IMR-90 (cell line): ENCODE measurements at places on chromosomes 7 and 10. TPM values are rescaled to one million over a fixed set of nuclear protein-coding genes. Genes with fewer than 3 reads are reported as not detected.

- no peaks in the 10 kb centered on the region for H3K27me3 ChIP-seq
- H3K4me1 ChIP-seq: peaks cover 12% of the 10 kb centered on the region
- DNase-seq: no peak
- H3K27ac ChIP-seq: no peak overlapping the region
- H3K4me3 ChIP-seq: no peak overlapping the region
Observed at GRCh38 chr10:103983367-103983911, 16.5 kb downstream of the SLK start.

DNA sequence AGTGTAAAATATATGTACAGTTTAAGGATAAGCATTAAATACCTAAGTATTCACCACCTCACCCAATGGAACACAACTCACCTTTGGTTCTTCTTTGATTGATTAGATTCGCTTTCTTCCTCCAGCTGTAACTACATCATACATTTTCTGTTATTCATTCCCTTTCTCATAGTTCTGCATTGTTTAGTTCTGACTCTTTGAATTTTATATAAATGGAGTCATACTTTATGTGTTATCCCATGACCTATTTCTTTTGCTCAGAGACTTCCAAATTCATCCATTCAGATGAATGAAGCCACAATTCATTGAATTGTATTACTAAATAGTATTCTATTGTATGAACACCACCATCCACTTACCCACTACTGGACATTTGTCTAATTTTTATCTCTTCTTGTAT is 12.3 kb downstream of the THNSL1 start:
- peak; percentile 32 for DNase-seq
- no peak overlapping the region for H3K27ac ChIP-seq
- H3K27me3 ChIP-seq: no peaks in the 10 kb centered on the region
- H3K36me3 ChIP-seq: no peaks in the 10 kb centered on the region
- no peak overlapping the region for H3K4me3 ChIP-seq

DNA sequence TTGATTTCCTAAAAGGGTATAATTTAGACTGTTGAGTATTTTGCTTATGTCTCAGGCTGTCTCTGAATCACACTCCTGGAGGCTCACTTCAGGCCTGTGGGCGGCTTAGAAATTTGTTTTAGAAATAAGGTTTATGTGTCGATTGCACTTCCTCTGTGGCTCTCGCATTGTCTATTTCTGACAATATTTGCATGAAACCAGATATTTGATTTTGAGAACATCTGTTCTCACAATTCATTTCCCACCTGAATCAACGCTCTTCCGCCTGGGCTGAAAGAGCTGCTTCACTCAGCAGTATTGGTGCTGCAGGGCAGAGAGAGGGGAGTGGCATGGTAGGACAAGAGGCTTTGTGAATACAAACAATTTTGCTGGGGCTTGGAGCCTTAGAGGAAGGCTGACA is 262.0 kb downstream of the ADRA2A start:
- no peaks in the 10 kb centered on the region for H3K27me3 ChIP-seq
- H3K4me1 ChIP-seq: no peaks in the 10 kb centered on the region
- H3K36me3 ChIP-seq: no peaks in the 10 kb centered on the region
- H3K4me3 ChIP-seq: no peak overlapping the region

- no peak overlapping the region for H3K4me3 ChIP-seq
- H3K27ac ChIP-seq: no peak overlapping the region
Observed at GRCh38 chr10:13337827-13338196, 10.3 kb downstream of the SEPHS1 start.

DNA sequence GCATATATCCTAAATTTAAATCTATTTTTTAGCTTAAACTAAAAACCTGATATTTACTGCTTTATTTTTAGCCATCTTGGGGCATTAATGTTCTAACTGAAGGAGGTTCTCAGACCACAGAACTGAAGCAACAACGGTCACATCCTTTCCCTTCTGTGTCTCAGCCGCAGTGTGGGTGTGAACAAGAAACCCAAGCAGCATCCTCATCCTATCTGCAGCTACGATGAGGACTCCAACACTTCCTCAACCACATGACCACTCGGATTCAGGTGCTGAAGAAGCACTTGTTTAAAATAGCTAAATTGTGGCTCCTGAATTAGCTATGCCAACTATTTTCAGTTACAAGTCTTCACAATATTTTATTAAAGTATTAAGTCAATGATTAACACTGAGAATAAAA is 5.3 kb downstream of the ESYT2 start:
- H3K27ac ChIP-seq: no peak overlapping the region
- no peaks in the 10 kb centered on the region for H3K36me3 ChIP-seq

GRCh38 chr7:15972862-15973275 is 286.4 kb upstream of the MEOX2 start:
- no peaks in the 10 kb centered on the region for H3K27me3 ChIP-seq
- H3K4me3 ChIP-seq: no peak overlapping the region
- no peak overlapping the region for H3K27ac ChIP-seq
- DNase-seq: peak; percentile 29
- H3K4me1 ChIP-seq: no peaks in the 10 kb centered on the region; the same call in 1 of the 2 replicates
- H3K36me3 ChIP-seq: no peaks in the 10 kb centered on the region

DNA sequence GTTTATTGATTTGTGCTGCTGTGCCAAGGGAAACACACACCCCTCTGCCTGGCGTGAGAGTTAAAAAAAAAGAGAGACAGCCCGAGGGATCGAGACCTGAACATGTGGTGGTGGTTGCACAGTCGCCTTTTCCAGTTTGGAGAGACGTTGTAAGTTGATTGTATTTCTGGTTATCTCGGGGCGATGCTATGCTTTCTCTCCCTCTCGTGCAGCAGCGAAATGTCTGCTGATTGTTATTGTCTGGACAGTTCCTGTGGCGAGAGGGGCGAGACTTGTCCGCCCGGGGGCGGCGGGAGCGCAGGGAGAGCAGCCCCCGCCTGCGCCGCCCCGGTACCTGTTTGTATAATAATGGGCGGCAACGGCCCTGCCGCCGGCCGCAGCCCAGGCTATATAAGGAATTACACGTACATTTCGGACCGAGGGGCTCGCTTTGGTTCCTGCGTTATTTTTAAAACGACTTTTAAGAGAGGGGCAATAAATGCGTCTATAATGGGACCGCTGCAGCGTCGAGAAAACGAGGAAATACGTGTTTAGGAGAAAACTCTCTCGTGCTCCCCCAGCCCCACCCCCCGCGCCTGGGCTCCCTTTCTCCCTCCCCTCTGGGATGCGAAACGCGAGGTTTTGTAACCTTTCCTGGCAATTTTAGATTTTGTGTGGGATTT is 1.7 kb downstream of the ZEB1 start:
- peak overlapping the region; percentile 97 for H3K27ac ChIP-seq
- H3K4me3 ChIP-seq: peak overlapping the region; percentile 65
- no peaks in the 10 kb centered on the region for H3K27me3 ChIP-seq
- H3K4me1 ChIP-seq: peaks cover 2% of the 10 kb centered on the region; the same call in 1 of the 2 replicates

GRCh38 chr10:4809156-4809555 is 16.9 kb upstream of the AKR1E2 start:
- H3K27ac ChIP-seq: no peak overlapping the region; the same call in 1 of the 2 replicates
- H3K36me3 ChIP-seq: no peaks in the 10 kb centered on the region
- H3K27me3 ChIP-seq: no peaks in the 10 kb centered on the region

GRCh38 chr10:132107186-132107948 is 41.6 kb downstream of the JAKMIP3 start:
- no peak overlapping the region for H3K27ac ChIP-seq
- H3K4me1 ChIP-seq: no peaks in the 10 kb centered on the region
- H3K4me3 ChIP-seq: no peak overlapping the region
- H3K27me3 ChIP-seq: peaks cover 8% of the 10 kb centered on the region
- H3K36me3 ChIP-seq: no peaks in the 10 kb centered on the region

DNA sequence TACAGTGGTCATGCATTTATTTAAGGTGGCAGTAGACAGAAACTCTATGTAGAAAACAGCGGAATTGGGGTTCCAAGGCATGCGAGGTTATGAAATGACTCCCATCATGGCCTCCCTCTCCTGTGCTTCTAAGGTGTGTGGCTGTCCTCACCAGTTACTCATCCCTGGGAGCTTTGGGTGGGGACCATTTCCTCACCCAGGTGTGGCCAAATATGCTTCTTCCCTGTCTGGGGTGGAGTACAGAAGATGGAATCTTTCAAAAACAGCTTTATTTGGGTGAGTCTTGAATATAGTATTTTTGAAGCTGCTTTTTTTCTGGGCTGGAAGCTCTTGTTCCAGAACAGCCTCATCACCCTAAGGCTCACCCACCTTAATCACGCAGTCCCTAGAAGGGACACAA is 139.0 kb downstream of the NRF1 start:
- H3K36me3 ChIP-seq: peaks cover 4% of the 10 kb centered on the region
- no peak overlapping the region for H3K4me3 ChIP-seq
- H3K27ac ChIP-seq: no peak overlapping the region
- H3K4me1 ChIP-seq: peaks cover 2% of the 10 kb centered on the region; the same call in 1 of the 2 replicates
- no peak for DNase-seq

- no peak overlapping the region for H3K4me3 ChIP-seq
- DNase-seq: peak; percentile 60
- no peaks in the 10 kb centered on the region for H3K27me3 ChIP-seq
- H3K36me3 ChIP-seq: no peaks in the 10 kb centered on the region
- no peaks in the 10 kb centered on the region for H3K4me1 ChIP-seq
- H3K27ac ChIP-seq: no peak overlapping the region
Observed at GRCh38 chr7:86939197-86939814, 120.1 kb downstream of the ELAPOR2 start.

- H3K27me3 ChIP-seq: no peaks in the 10 kb centered on the region
- H3K36me3 ChIP-seq: peaks cover 7% of the 10 kb centered on the region
- DNase-seq: no peak
Observed at GRCh38 chr10:38038932-38039245, 28.4 kb downstream of the ZNF33A start.

GRCh38 chr10:132669208-132669861 is 116.6 kb downstream of the NKX6-2 start:
- H3K4me1 ChIP-seq: peaks cover 19% of the 10 kb centered on the region
- H3K27me3 ChIP-seq: no peaks in the 10 kb centered on the region
- no peaks in the 10 kb centered on the region for H3K36me3 ChIP-seq
- H3K4me3 ChIP-seq: no peak overlapping the region
- no peak overlapping the region for H3K27ac ChIP-seq

GRCh38 chr10:68469838-68470237 is 1.9 kb downstream of the DNA2 start:
- H3K36me3 ChIP-seq: 0 out of 2 replicates have a peak, but pooled peaks cover 1% of the 10 kb centered on the region
- no peak for DNase-seq
- H3K4me1 ChIP-seq: 0 out of 2 replicates have a peak, but pooled peaks cover 2% of the 10 kb centered on the region
- H3K4me3 ChIP-seq: no peak overlapping the region

DNA sequence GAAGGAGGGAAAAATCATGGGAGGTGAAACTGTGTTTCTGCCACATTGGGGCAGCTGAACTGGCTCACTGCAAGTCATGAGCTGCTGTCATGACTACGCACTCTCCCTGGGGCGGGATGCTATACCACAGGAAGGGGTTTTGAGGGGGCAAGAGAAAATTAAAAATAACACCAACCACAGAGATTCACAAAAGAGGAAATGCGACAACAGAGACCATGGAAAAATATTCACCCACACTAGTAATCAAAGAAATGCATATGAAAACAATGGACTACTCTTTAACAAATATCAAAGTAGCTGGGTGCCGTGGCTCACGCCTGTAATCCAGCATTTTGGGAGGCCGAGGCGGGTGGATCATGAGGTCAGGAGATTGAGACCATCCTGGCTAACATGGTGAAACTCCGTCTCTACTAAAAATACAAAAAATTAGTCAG is 65.2 kb upstream of the TM9SF3 start:
- no peak for DNase-seq
- no peak overlapping the region for H3K27ac ChIP-seq
- no peaks in the 10 kb centered on the region for H3K36me3 ChIP-seq
- no peak overlapping the region for H3K4me3 ChIP-seq

GRCh38 chr10:125392154-125392553 is 231.8 kb upstream of the CTBP2 start:
- H3K36me3 ChIP-seq: no peaks in the 10 kb centered on the region
- no peaks in the 10 kb centered on the region for H3K4me1 ChIP-seq
- H3K27me3 ChIP-seq: no peaks in the 10 kb centered on the region
- no peak overlapping the region for H3K27ac ChIP-seq

DNA sequence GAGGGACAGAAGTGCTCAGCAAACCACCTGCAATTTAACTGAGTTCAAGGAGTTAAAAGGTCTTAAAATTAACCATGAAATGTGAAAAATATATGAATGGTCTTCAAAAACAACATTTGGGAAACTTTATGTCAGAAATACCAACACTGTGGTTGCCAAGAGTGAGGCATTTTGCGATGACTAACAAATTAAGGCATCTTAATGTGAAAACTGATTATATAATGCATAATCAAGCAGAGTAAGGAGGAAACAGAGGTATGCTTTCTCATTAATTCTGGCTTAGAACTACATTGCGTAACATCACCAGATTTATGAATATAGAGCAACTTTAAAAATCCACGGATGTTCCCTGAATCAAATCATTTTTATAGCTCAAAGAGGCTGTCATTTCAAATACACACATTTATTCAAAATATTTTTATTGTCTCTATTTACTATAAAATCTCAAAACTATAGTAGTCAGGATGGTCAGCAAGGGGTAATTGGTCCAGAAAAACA is 335.5 kb downstream of the LRRTM3 start:
- no peak overlapping the region for H3K27ac ChIP-seq
- DNase-seq: no peak
- no peaks in the 10 kb centered on the region for H3K36me3 ChIP-seq

DNA sequence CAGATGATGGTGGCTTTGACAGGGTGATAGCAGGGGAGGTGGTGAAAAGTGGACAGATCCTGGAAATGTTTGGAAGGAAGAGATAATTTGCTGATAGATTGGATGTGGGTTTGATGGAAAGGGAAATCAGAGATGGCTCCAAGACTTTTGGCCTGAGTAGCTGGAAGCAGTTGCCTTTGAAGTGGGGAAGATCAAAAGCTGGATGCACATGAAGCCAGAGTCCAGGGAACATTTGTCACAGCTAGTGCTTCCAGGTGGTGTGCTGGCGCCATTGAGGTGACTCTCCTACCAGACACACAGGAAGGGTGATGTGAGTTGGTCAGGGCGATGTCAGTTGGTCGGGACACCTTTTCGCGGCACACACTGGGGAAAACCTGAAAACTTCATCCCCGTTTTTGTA is 15.9 kb downstream of the DYNC1I1 start:
- no peaks in the 10 kb centered on the region for H3K27me3 ChIP-seq
- H3K4me3 ChIP-seq: no peak overlapping the region
- H3K36me3 ChIP-seq: no peaks in the 10 kb centered on the region
- H3K4me1 ChIP-seq: no peaks in the 10 kb centered on the region
- no peak for DNase-seq
- no peak overlapping the region for H3K27ac ChIP-seq

DNA sequence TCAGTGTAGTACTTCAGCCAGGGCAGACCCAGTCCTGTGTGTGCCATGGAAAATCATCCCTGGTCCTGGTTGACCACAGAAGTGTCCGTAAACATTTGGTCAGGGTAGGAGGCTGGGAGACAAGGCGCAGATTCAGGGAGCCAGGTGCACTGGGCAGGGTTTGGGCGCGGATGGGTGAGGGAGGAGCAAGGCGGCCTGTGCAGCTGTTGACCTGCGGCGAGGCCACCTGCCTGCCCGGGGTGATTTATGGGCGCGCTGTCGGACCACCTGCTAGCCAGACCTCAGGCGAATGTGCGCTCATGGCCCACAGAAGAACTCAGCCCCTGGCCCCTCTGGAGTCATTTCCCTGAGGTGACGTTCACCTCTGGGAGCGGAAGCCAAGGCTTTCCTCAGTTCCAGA is 6.6 kb downstream of the SFRP5 start:
- H3K36me3 ChIP-seq: peaks cover 10% of the 10 kb centered on the region
- H3K4me1 ChIP-seq: no peaks in the 10 kb centered on the region
- no peak for DNase-seq
- H3K4me3 ChIP-seq: no peak overlapping the region
- H3K27ac ChIP-seq: no peak overlapping the region

GRCh38 chr10:9800011-9800410 is 1217.7 kb upstream of the CELF2 start:
- H3K27ac ChIP-seq: no peak overlapping the region
- H3K4me3 ChIP-seq: no peak overlapping the region
- no peaks in the 10 kb centered on the region for H3K27me3 ChIP-seq
- DNase-seq: no peak

Gene MNX1
- not detected in 2 replicates for polyA plus RNA-seq

Gene TUBB8
- polyA plus RNA-seq: 0.04 and 0.07 TPM in 2 replicates

Gene NAT16
- polyA plus RNA-seq: 0.03 and 0.05 TPM in 2 replicates

Gene RBP3
- polyA plus RNA-seq: not detected in 2 replicates

Gene CACNA2D1
- polyA plus RNA-seq: 5.3 and 5.8 TPM in 2 replicates

Gene SUN3
- not detected in 2 replicates for polyA plus RNA-seq

Gene OR2A1
- polyA plus RNA-seq: not detected in 2 replicates

Gene LIPF
- not detected in 2 replicates for polyA plus RNA-seq
